ENCODE measurements at places on chromosomes 12 and 14.

- no peak for DNase-seq
These were observed 280.6 kb upstream of the KITLG start for GRCh38 chr12:88860851-88861250.

DNA sequence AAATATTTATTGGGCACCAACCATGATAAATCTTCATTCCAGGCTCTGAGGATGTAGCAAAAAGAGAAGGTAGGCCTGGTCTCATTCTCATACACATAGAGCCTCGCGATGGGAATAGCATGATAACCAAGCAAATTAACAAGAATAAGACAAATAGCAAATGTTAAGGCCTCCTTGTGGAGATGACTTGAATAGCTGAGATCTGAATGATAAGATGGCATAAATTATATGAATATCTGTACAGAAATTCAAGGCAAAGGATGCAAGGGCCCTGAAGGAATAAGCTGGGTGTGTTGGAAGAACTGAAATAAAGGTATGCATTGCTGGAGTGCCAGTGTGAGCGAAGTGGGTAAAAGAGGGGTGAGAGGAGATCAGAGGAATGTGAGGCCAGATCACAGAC lies 114.8 kb downstream of the ALX1 start:
- DNase-seq = no peak

- no peak for DNase-seq
These were observed 47.7 kb downstream of the STON2 start for GRCh38 chr14:81352413-81352812.

- DNase-seq = no peak
These were observed 300.7 kb upstream of the TBX3 start for GRCh38 chr12:114984634-114985061.

DNA sequence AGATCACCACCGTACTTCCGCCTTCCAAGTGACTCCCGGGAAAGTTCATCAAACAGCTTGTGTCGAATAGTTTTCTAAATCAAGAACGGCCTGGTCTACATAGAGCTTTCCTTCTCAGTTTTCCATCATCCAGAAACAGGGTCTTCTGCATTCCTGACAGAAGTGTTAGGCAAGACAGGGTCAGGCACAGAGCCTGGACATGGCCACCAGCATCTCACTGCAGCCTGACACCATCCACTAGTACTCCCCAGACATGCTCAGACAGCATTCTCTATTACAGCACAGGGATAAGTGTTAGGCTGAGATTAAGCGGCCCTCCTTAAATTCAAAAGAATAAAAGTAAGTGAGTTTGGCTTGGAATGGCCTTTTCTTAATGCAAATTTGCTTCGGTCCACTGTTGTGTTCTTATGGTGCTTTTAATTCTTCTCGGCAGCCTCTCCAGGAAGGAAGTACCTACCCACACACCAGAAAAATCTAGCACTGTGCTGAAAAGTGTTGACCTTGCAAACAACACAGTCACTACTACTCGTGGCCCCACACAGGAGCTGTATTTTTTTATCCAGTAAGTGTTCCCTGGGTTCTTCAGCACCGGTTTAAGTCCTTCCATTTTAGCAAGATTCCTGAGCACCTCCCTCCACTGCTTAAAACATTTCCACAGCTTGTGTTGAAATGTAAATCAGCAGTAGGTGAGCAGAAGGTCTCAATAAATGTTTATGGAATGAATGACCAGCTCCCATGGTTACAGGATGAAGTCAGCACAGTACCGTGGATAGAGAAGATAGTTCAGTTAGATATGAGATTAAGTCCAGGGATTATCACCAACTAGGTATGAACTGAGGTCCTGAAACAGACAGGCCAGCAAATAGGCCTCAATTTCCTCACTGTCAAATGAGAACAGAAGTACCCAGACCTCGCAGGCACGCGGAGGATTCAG lies 44.1 kb downstream of the SETD3 start:
- peak; percentile 11 for DNase-seq

DNA sequence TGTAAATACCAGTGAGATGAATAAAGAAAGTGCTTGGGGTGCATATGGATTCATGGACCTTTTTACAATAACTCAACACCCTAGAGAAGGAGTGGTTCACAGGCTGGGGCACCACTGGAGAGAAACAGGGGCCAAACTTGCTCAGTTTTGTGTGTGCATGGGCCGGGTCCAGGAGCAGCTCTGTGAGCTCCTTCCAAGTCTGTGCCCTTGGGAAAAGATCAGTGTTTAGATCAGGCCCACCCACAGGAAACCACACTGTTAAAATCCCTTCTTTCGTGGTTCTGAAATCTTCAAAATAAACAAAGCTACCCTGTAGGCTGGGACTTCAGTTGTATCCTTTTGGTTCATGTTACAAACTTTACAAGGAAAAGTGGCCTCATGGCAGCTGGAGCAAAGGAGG lies 156.1 kb upstream of the TMEM260 start:
- no peak for DNase-seq

DNA sequence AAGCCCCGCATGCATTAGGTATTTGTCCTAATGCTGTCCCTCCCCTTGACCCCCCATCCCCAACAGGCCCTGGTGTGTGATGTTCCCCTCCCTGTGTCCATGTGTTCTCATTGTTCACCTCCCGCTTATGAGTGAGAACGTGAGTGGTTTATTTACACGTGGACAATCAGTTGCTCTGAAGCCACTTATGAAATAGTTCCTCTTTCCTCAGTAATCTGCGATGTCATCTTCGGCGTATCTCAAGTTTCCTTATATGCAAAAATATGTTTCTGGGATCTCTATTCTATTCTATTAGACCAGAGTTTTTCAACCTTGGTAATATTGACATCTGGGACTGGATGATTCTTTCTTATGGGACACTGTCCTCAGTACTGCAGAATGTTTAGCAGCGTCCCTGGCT lies 56.0 kb upstream of the DCD start:
- DNase-seq = no peak

GRCh38 chr12:50533203-50533584 lies 28.4 kb downstream of the DIP2B start:
- DNase-seq = no peak

DNA sequence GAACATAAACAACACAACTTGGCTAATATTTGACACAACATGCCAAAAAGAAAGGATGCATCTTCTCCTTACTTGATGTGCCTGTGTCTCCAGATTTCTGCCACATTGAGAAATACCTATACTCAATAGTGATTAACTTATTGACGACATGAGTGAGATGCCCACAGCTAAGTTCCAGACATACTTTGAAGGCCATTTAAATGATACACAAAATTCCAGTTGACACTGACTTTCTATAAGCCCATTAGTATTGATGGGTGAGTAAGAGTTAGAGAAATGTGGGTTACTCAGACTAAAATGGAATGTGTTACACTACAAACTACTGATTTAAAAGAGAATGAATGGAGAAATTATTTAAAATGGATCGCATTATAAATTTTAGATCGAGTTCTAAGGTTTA lies 838.2 kb upstream of the MGAT4C start:
- no peak for DNase-seq
